Right cardiac atrium (tissue), 5 donors: ENCODE measurements at places on chromosomes 12 and 14. TPM values are rescaled to one million over a fixed set of nuclear protein-coding genes. Genes with fewer than 3 reads are reported as not detected.

- DNase-seq, result no peak
Measured at GRCh38 chr12:53995378-53996239, 4.4 kb upstream of the HOXC9 start.

- DNase-seq, result peak; percentile 47
Measured at GRCh38 chr12:110641521-110641920, 27.6 kb downstream of the TCTN1 start.

GRCh38 chr12:103161582-103162362, 204.3 kb downstream of the ASCL1 start:
- no peak for DNase-seq

GRCh38 chr14:94307410-94307992, 14.4 kb upstream of the SERPINA10 start:
- DNase-seq, result no peak

DNA sequence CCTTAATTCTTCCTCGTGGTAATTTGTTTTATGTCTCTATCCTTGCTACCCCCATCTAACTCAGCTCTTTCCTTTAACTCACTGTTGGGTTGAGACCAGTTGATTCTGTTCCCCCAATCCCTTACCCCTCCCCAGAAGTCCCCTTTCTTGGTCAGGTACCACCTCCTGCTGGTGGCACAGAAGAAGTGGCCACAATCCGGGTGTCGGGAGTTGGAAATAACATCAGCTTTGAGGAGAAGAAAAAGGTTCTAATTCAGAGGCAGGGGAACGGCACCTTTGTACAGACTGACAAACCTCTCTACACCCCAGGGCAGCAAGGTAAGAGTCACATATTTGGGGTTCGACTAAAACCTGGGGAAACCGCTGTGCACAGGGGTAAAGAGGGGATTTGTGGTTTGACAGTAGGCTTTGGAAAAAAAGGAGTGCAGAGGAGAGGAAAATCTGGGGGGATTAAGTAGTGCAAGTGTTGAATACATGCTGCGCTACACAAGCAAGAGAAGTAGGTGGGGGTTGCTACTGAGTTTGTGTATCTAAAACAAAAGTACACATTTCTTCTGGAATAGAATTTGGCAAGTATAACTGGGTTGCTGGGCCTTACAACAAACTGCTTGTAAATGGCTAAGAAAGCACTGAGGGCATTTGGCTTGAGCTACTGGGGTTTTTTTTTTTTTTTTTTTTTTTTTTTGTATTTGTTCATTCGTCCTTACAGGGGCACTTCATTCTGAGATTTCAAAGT, 1.3 kb downstream of the A2ML1 start:
- no peak for DNase-seq

- DNase-seq, result peak; percentile 81
Measured at GRCh38 chr12:5745251-5745888, 199.7 kb downstream of the ANO2 start.

DNA sequence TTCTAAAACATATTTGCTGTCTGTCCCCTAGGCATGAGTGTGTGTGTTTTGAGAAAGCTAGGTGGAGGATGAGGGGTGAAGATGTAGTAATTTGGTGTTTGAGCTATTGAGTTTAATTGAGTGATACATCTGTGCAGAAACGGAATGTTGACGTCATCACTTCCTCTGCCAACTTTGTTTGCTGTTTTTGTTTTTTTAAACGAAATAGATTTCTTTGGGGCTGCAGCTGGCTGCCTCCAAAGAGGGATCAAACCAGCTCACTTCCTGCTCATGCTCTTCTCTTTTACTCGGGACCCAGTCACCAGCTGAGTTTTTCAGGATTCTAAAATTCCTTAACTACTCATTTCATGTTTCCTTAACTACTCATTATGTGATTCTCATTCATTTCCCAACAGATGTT, 19.5 kb upstream of the CRACR2A start:
- no peak for DNase-seq

DNA sequence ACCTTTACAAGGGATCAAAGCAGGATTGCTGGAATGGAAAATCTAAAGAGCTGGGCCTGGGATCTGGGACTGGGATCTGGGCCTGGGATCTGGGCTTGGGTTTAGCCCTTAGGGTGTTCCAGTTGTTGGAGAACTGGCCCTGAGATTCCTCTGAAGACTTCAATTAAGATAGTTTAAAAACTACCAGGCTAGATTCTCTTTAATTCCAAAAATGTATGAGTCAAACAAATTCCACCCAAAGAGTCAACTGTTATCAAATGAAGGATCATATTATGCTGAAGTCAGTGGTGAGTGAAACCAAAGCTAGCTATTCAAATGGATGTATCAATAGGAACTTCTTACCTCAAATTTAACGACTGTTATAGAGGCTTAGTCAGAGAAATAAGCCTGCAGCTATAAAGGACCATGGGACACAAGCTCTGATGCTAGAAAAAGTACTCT, 40.5 kb downstream of the LIMA1 start:
- no peak for DNase-seq

- DNase-seq, result no peak
Measured at GRCh38 chr12:55745361-55746173, 2.6 kb downstream of the GDF11 start.

DNA sequence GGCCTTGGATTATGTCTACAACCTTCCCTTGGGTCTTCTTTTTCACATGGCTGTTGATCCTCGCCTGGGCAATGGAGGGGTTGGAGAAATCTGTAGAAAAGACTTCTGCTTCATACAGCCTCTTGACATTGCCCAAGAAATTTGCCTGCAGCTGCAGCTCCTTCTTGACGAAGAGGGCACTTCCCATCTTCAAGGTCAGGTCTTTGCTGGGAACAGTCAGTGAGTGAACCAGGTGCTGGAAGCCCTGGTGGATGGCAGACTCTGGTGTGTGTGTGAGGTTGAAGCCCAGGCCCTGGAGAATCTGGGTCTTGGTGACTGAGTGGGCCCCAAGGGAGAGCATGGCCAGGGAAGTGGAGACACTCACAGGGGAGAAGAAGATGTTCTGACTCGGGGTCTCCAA, 6.7 kb downstream of the SERPINA9 start:
- no peak for DNase-seq

DNA sequence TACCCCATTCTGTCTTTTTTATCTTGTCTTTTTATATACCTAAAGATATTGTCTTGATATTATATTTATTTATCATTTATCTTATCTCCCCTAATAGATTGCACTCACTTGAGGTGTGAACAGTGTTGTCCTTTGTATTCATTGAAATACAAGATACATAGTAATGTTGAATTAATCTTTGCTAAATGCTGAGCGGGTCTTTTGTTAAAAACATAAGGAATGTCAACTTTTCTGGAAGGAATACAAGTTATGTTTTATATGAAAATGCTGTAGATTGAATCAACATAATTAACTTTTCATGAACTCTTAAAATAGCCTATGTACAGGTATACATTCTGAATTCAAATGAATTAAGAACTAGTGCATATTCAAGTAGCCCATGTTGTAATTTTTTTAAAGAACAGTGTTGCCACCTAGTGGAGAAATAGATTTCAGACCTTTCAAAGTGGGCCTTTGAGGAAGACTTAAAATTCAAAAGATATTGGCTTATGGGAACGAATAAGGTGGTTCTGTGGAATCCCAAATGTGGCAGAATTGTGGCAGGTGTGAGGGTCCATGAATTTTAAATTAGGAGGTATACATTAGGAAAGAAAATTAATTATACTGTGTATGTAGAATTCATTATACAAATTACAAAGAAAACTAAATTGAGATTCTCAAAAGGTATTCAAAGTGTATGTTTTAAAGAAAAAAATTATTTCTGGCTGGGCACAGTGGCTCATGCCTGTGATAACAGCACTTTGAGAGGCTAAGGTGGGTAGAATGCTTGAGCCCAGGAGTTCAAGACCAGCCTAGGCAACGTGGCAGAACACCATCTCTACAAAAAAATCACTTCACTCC, 19.1 kb downstream of the BBOF1 start:
- no peak for DNase-seq

GRCh38 chr12:30992381-30992780, 65.8 kb downstream of the TSPAN11 start:
- DNase-seq, result no peak

DNA sequence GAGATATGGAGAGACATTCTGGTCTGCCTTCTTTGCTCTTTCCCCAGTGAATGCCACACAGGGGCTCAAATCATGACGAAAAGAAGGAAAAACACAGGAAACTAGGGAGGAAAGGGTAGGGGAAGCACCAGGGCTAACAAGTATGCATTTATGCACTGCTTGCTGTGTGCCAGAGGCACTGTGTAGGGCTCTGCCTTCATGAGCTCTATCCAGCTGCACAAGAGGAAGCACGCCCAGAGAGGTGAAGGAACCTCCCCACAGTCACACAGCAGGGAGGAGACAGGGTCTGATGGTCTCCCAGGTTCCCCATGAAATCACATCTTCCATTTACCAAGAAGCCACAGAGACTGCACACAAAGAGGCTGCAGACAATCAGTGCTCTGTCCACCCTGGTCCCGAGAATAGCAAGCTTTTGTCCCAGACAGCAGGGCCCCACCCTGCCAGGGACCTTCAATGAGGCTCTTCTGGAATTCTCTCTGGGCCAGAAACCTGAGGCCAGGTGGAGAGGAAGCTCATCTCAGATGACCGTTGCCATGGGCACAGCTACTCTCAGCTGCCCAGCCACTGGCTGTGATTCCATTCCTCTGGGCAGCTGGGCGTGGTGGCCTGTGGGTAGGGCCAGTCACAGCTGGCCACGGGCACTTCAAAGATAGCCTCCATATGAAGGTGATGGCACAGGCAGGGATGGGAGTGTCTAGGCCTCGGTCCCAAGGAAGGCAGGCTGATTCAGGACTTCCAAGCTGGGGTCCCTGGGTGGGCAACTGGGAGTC, 7.3 kb upstream of the TRPV4 start:
- no peak for DNase-seq

- no peak for DNase-seq
Measured at GRCh38 chr12:131280426-131280825, 326.7 kb downstream of the ADGRD1 start.

NTN4 gene
- 85.6 TPM for total RNA-seq

TAS2R50 gene
- 0.63 TPM for total RNA-seq

CCDC88C gene
- total RNA-seq, result 5.2 TPM

ACAD10 gene
- total RNA-seq, result 22.8 TPM

PLEKHD1 gene
- total RNA-seq, result 0.08 TPM

IFI27 gene
- 98.5 TPM for total RNA-seq

SLC41A2 gene
- 15.7 TPM for total RNA-seq

CLEC4C gene
- total RNA-seq, result not detected

ITGB7 gene
- total RNA-seq, result 1.6 TPM

ADAMTS20 gene
- not detected for total RNA-seq

BATF gene
- 0.53 TPM for total RNA-seq

RPGRIP1 gene
- 0.20 TPM for total RNA-seq
